ENCODE measurements at places on chromosomes 5 and 9.

GRCh38 chr5:52709167-52709925 is 78.4 kb upstream of the ITGA1 start:
- DNase-seq, result no peak

DNA sequence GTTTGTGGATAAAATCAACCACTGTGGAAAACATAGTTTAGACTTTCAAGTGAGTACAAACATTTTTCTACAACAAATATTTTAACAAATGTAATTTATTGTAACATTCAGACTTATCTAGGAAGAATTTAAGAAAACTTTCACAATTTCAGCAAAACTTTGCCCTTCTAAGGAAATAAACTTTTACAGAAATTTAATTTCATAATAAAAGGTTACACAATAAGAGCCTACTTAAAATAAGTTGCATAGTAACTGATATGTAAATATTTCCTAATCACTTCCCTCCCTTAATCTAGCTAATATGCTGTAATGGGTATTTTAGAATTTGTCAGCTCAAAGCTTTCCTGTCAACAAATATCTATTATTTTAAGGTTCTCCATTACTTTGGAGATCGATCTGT is 1899.9 kb downstream of the MAT2B start:
- no peak for DNase-seq

DNA sequence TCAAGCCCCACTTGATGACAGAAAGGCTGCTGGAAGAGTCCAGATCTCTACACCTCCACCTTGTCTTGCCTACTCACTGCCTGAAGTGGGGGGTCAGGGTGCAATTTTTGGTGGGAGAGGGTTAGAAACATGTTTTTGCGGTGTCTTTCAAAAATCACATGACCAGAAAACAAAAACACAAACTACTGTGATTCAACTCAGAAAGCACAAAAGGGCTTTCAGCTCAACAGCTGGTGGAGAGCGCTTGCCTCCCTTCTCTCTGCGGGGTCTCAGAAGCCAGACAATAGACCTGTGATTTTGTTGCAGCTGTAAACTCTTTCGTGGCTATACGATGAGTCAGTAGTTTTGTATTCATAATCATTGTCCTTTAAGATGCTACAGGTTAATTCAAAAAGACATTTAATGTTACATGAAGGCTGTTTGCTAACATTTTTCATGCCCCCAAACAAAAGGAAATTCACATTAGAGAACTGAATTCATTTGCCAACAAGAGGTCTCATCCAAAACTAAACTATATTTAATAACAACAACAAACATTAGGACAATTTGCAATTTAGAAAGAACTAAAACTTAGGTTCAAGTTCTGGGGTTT is 172.6 kb upstream of the RAI14 start:
- DNase-seq, result no peak

DNA sequence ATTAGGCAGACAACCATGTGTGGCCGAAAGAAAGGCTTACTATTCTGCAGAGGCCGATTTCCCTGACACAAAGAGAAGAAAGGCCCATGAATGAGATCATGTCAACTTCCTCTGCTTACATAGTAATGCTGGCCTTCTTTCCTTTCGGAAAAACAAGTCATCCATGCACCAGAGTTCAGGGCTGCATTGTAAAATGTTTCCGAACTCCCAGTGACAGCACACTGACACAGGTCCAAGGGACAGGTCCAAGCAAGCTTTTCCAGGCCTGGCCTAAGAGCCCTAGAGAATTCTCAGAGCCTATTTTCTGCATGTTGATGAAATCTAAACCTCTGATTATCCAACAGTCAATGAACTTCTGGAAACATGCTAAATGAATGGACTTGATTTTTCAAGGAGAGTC is 140.9 kb downstream of the ZNF608 start:
- no peak for DNase-seq

DNA sequence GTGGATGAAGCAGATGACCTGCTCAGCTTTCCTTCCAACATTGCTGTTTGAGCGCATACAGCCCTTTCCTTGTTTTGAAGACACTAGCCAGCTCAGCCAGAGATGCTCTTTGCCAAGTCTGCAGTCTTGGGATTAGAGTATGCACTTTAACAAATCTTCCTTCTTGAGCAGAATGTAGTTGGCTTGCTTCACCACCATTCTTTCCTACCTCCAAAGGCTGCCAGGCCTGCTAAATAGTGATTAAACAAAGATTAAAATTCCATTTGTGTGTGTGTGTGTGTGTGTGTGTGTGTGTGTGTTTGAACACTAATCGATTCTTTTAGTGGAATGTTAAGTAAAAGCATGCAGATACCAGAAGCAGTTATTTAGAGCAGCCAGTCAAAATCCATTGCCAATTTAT is 97.6 kb downstream of the GALNT10 start:
- DNase-seq, result no peak

DNA sequence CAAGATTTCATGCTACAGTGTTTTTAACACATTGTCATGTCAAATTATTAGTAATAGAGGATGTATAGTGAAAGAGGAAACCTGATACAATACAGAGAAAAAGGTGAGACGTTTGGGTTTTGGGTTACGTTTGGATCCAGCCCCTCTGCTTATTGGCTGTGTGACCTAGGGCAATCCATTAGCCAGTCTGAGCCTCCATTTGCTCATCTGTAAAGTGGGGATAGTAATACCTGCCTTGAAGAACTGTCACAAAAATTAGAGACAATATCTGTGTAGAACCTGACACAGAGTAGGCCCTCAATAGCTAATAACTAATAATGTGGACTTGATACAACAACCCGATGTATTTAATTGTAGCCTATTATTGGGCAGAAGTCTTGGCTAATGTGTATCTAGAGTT is 4.3 kb upstream of the BOD1 start:
- no peak for DNase-seq

- no peak for DNase-seq
Measured at GRCh38 chr9:106334081-106334480, 528.9 kb upstream of the ZNF462 start.

- no peak for DNase-seq
Measured at GRCh38 chr9:137827908-137828526, 49.6 kb upstream of the CACNA1B start.

DNA sequence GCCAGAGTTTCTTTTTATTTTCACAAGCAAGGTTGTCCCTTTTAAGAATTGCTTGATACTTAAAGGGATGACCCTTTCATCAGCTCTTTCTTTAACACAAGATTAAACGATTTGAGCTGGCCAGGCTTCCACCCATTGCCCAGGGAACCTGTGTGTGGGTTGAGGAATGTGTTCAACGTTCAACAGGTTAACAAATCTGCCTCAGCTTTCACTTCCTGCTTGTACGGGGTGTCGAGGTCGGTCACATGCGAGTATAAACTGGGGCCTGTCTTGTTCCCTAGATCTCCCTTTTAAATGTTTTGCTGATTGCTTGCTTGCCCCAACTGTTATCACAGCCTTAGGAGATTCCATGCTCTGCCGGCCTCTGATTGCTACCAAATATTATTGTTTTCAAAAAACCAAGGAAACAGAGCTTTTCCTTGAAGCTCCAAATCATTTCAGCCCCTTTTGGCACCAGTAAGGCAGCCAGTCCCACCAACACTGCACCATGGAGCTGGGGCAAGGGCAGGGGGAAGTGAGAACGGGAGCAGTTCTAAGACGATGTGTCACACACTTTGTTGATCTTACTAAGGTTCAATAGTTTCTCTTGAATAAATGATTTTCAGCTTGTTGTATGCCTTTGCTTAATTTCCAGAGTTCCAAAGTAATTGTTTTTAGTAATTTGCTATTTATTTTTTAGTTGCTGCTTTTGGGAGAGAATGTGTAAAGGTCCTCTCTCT is 10.7 kb upstream of the CLK4 start:
- DNase-seq, result no peak

- no peak for DNase-seq
Measured at GRCh38 chr5:169201597-169201996, 99.3 kb downstream of the SLIT3 start.

- no peak for DNase-seq
Measured at GRCh38 chr5:16681876-16682275, 65.1 kb upstream of the RETREG1 start.

- DNase-seq, result no peak
Measured at GRCh38 chr5:122515709-122516431, 203.8 kb downstream of the SNCAIP start.

DNA sequence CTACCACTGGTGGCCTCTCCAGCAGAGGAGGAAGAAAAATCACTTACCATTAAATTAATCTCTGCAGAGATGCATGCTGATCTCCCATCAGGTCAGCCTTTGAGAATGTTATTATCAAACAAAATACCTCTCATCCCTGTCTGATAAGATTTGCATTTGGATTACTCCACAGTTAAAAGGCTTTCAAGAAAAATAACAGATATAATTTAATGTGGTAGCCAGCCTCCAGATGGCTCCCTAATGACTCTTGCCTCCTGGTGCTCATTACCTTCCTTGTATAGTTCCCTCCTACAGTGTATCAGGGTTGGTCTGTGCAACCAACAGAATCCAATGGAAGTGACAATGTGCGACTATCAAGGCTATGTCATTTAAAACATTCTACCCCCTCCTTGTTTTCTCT is 63.6 kb upstream of the TNPO1 start:
- no peak for DNase-seq

Data from stimulated activated CD4-positive, alpha-beta T cell treated with anti-CD3 and anti-CD28 coated beads, TNF-alpha, amount 100 ng/mL, for 1 hour (primary cell).